GM06990 (cell line): ENCODE measurements at places on chromosomes 7 and 10.
A peak's percentile ranks its signal among the peaks of the same experiment; 100 is the strongest.

DNA sequence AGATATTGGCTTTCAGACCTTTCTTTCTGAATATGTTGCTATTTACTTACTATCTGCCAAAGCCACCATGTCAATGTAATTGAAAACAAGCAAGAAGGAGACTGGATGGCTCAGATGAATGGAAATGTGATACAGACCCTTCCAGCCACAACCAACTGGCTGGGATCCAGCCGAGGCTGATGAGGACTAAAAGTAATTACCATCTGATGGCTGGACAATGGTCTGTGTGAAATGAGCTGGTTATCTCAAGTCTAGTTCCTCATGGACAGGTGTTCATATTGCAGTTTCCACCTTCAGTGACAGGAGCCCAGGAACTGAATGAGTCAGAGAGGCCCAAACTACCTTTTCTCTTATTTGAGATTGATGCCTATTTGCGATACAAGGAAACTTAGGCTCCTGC is 267.5 kb downstream of the GATA3 start:
- peak; percentile 55 for DNase-seq

DNA sequence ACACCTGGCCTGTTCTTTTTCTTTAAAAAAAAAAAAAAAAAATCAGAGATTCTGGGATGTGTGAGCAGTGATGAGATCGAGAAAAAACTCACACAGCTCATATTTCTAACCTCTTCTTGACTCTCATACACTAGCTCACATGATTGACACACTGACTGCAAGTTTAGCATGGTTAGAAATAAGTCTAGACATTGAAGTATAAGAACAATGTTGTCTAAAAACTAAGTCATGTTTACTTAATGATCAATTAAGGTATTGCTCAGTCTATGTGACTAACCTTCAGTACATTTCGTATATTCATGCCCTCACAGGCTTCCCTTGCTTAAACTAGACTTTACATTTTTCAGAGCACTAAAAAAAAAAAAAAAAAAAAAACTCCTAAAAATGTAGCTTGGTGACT is 775.1 kb downstream of the GATA3 start:
- DNase-seq, result no peak

GRCh38 chr7:39433550-39433949 is 132.7 kb upstream of the YAE1 start:
- no peak for DNase-seq

DNA sequence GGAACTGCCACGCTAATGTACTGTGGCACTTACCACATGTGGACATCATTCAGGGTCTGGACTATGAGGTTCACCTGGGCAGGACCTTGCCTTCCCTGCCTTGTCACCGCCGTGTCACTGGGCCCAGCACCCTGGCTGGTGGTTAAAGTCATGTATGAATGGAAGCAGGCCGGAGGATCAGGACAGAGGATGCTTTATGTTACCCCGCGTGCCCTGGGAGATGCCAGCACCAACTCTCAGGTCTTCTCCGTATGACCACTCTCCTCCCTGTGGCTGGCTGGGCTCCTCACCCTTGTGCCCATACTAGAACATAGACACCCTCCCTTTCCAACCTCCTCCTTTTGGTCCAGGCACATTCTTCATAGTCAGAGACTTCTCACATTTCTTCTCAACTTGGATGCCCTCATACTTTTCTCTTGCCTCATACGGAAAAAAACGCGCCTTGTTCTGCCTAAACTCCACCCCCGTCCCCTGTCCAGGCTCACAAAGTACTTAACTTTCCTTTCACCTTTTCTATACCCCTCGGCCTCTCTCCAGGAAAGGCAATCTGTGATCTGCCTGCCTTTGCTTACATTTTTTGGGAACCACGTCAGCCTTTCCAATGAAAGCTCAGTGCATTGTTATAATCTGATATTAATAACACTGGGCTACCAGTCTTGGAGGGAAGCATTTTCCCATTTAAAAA is 240.0 kb downstream of the TEX36 start:
- DNase-seq, result no peak

DNA sequence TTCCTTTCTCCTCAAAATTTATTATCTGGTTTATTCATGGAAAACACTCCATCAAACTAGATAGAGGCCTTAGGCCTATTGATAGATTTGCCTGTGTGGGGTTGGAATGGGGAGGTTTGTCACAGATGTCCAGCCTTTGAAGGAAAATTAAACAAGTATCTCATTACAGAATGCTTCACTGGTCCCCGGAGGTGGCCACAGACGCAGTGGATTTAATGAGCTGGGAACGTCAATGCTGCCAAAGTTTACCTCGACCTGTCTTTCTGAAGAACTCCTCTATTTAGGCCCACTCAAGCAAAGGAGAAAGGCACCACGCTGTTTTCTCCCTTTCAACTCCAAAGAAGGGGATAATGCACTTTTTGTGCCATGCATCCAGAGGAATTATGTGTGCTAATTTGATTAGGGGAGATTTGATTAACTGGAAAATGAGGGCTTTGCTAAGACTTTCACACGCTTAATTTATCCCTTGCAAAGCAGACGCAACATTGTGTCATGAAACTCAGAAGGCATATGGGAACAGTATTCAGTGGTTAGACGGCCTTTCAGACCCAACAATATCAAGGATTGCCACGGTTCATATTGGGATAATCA is 558.8 kb upstream of the GALNT17 start:
- no peak for DNase-seq

DNA sequence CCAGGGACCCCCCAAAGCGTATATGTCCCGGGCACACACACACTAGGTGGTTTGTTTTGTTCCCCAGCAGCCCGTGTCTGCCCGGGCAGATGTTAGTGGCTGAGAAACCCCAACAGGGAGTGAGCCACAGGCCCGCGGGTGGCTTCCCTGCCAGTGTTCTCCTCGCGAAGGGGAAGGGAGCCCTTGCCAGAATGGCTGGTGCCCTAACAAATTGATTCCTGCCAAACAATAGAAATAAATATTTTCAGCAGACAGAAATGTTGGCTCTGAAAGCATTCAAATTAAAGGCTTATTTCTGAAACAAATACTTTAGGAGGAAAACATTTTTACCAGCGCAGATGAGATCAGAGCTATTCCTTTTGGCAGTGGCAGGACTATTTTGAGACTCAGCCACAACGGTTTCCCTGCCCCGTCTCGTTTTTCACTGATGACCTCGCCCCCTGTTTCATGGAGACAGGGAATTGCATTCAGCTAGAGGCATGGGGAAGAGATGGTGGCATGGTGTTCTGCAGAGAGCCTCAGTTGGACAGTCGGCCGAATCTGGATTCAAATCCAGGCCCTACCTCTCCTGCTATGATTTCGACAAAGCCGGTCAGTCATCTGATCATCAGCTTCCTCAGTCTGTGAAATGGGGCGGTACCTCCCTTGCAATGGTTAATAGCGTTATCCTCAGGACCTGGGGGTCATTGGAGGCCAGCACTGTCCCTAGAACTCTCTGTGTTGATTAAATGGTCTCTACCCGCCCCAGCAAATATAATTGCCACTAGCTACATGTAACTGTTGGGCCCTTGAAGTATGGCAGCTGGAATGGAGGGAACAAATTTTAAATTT is 84.5 kb downstream of the CUX1 start:
- DNase-seq, result no peak

- no peak for DNase-seq
Measured at GRCh38 chr7:46953008-46953407, 628.9 kb downstream of the TNS3 start.

DNA sequence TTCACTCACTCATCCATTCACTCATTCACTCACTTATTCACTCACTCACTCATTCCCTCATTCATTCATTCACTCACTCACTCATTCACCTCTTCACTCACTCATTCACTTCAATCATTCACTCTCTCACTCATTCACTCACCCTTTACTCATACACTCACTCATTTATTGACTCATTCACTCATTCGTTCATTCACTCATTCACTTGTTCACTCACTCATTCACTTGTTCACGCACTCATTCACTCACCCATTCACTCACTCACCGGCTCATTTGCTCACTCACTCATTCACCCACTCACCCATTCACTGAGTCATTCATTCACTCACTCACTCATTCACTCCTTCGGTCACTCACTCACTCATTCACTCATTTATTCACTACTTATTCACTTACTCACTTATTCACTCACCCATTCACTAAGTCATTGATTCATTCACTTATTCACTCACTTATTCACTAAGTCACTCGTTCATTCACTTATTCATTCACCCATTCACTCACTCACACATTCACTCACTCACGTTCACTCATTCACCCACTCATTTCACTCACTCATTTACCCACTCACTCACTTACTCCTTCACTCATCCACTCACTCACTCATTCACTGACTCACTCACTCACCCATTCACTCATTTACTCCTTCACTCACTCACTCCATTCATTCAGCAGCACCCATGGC is 4.7 kb upstream of the PFKP start:
- no peak for DNase-seq

GRCh38 chr7:145394126-145394525 is 558.3 kb upstream of the TPK1 start:
- no peak for DNase-seq

DNA sequence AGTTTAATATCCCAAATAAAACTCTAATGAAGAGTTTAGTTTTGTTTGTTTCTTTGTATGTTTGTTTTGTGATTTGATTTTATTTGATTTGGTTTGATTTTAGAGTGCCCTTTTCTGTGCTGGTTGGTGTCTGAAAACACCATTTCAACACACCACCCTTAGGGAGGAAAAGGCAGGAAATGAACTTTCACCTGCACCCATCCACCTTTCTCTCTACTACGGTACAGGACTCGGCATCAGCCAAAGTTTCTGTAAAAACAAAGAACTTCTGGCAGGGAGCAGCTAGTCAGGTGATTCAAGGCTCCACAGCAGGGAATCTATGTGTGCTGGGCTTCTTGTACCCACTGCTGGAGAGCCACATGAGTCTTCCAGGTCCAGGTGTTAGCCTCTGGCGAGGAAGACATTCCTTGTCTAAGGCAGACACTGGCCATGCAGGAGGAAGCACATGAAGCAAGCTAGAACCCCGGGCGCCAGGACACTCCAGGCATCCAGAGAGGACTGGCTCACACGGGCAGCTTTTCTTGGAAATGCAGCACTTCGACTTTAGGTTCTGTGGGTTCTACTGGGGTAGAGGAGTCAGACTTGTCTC is 22.1 kb upstream of the STK17A start:
- no peak for DNase-seq

GRCh38 chr10:60943316-60944057 is 498 bp downstream of the RHOBTB1 start:
- peak; percentile 9 for DNase-seq

- DNase-seq, result no peak
Measured at GRCh38 chr7:116258734-116259133, 48.4 kb downstream of the TES start.

GRCh38 chr10:49047128-49047639 is 68.1 kb downstream of the VSTM4 start:
- no peak for DNase-seq

GRCh38 chr7:93165447-93165846 is 17.3 kb upstream of the SAMD9L start:
- peak; percentile 43 for DNase-seq

GRCh38 chr10:110226926-110227641 is 19.7 kb downstream of the MXI1 start:
- DNase-seq, result peak; percentile 63

- no peak for DNase-seq
Measured at GRCh38 chr7:98659756-98660155, 42.7 kb downstream of the NPTX2 start.

- no peak for DNase-seq
Measured at GRCh38 chr7:102427019-102427405, 6.4 kb upstream of the ORAI2 start.

GRCh38 chr7:85851571-85852193 is 664.8 kb upstream of the SEMA3D start:
- DNase-seq, result no peak

- DNase-seq, result no peak
Measured at GRCh38 chr7:118583641-118584040, 359.1 kb downstream of the ANKRD7 start.

DNA sequence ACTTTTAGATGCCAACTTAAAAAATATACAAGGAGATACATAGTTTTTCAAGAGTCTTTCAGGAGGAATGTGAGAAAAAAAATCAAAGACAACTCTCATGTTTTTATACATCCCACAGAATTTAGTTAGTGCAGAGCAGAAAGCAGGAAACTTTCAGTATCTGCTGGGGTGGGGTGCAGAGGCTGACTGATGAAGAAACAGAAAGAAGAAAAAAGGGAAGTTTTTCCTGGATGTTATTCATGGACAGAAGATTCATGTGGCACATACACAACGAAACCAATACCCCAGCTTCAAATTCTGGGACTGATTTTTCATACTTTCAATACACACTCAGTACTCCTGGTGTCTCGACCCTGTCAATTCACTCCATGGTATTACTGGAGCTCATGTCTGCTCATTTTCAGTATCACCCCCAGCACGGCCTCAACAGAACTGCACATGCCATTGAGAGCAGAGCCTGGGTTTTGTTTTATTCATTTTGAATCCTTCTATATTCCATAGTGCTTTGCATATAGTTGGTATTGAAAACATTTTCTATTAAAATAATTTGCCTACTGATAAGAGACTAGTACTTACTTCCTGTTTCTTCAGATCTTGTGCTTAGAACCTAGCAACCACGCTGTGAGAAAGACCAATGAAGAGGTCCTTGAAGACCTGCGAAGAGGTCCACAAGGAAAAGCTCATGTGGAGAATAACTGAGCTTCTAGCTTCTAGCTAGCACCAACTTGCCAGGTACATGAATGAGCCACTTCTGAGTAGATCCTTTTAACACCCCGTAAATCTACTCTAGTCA is 49.0 kb downstream of the NDUFB2 start:
- no peak for DNase-seq

- no peak for DNase-seq
Measured at GRCh38 chr7:5692112-5692844, 89.2 kb downstream of the RNF216 start.

GRCh38 chr7:125611582-125611981 is 682.0 kb upstream of the POT1 start:
- DNase-seq, result no peak

DNA sequence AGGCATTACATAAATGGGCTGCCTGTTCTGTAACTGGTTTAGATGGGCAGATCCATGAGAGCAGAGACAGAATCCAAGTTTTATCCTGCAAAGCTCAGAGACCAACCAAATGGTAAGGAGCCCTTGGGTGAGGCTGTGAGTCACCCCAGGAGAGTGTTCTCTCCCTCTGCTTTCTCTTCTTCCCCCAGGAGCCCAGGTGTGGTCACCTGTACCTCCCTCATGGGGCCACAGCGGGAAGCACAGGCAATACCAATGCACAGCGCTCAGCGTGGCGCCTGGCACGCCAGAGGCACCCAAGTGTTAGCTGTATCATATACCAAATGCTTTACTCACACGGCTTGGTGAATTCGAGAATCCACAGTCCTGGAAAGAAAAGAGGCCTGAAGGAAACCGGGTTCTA is 39.4 kb downstream of the CTBP2 start:
- DNase-seq, result no peak
